IPS-NIHi11 (cell line): ENCODE measurements at places on chromosomes 5 and 9.
A peak's percentile ranks its signal among the peaks of the same experiment; 100 is the strongest.

DNA sequence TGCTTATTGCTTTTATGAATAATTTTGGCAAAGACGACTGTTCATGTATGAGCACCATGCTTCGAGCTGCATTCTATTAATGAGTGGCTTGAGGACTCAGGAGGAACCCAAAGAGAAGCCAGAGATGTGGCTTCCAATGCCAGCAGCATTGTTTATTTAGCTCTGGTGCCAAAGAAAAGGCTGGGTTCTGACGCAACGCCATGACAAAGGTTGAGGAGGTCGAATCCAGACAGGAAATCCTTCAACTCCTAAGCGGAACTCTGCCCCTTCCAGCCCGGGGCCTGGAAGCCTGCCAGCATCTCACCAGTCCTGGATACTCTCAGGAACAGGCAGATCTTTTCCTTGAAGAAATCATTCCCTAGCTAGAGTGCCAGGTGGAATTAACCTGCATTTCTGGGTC lies 104.4 kb downstream of the ARHGAP26 start:
- no peak for DNase-seq

DNA sequence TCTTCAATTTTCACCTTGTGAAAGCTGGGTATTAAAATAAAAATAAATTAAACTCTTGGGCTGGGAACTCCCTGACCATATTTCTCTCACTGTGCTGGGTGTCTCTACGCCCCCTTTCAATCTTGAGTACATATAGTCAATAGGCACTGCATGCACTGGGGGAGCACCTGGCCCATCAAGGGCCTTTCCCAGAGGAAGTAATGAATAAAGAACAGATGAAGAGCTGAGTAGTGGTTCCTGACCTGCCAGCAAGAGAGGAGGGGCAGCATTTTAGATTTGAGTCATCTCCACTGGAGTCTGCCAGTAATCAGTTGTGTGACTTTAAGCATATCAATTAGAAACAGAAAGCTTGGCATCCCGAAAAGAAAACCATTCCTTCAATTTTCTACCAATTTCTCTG lies 6.2 kb downstream of the MAPKAP1 start:
- DNase-seq, result peak; percentile 19

DNA sequence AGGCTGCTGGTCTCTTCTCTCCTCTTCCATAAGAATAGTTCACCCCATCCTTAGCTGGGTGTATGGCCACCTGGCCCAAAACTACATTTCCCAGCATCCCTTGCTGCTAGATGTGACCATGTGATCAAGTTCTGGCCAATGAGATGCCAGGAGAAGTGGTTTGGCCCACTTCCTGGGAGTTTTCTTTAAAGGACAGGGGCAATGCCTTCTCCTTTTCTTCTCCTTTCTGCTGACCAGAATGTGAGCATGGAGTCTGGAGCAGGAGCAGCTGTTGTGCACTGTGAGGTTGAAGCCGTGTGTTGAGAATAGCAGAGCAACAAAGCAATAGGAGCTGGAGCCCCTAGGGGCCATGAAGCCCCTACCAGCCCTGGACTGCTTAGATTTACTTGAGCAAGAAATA lies 36.8 kb downstream of the C9orf50 start:
- peak; percentile 84 for DNase-seq

- DNase-seq, result no peak
Measured at GRCh38 chr5:130289132-130290088, 385.1 kb downstream of the CHSY3 start.

- DNase-seq, result no peak
Measured at GRCh38 chr5:160221082-160221481, 8.2 kb upstream of the FABP6 start.

DNA sequence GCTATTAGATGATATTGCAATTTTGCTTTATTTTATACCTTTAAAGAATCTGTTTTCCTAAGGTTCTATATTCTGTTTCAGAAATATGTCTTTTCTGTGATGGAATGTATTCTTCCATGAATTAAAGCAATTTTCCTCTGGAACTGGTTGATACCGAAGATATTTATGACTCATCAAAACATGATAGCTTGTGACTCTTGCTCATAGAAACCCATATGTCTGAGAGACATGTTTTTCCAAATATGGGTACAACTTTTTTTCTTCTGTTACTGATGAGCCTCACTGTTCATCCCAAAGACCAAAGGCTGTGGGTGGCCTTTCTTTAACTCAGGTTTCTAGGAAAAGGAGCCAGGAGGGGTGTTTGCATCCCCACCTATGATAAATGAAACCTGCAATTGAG lies 126.1 kb upstream of the PAPPA start:
- no peak for DNase-seq

GRCh38 chr5:169804861-169805260 lies 167.8 kb downstream of the DOCK2 start:
- no peak for DNase-seq

DNA sequence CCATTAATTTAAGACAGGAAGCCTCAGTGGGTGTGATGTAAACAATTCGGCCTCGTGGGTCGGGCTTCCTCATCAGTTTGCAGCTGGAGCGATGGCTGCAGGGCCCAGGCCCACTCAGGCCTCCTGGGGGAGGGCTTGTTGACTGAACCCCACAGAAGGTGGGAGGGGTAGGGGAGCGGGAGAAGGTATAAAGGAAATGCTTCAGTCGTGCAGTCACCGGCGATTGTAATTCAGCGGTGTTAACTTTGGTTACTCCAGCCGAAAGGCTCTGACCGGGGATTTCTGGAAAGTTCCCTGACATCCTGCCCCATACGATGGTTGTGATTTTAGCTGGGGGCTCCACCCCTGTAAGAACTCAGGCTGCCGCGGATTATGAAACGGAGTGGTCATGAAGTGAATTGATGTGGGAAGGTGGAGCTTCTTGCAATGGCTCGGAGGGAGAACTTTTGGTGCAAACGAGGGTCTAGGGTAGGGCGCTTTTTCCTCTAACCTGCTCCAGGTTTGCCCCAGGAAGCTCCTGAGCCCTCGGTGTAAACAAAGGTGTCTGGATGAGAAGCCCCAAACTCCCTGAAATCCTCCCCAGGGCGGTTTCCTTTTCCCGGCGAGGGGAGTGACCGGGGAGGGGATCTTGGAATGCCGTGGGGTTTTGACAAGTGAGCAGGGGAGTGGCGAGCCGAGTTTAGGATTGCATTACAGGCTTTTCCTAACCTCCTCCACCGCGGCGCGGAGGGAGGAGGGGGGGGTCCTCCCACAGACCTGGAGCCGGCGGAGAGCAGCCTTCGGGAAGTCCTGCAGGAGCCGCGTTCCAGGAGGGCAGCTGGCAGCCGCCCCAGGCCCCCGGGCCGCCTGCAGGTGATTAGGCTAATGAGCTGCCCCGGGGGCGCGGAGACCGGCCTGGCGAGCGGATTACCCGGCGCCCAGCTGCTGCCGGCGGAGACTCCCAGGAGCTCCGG lies 215.5 kb downstream of the PDZD2 start:
- DNase-seq, result peak; percentile 74

- no peak for DNase-seq
Measured at GRCh38 chr9:3214741-3215140, 311.1 kb downstream of the RFX3 start.

DNA sequence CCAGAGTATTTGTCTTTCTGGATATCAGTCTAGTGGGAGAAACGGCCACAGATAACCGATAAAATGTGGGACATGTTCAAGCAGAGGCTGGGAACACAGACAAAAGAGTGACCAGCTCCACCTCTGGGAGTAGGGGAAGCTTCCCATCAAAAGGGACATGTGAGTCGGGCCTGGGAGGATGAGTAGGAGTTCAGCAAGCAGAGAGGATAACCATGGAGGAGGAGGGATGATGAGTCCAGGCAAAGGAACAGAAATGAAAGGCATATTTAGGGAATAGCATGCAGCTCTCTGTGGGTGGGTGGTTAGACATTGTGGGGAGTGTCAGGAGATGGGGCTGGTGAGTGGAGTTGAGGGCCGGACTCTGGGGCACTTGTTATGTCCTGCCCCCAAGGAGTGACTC lies 61.5 kb downstream of the ERGIC1 start:
- no peak for DNase-seq

DNA sequence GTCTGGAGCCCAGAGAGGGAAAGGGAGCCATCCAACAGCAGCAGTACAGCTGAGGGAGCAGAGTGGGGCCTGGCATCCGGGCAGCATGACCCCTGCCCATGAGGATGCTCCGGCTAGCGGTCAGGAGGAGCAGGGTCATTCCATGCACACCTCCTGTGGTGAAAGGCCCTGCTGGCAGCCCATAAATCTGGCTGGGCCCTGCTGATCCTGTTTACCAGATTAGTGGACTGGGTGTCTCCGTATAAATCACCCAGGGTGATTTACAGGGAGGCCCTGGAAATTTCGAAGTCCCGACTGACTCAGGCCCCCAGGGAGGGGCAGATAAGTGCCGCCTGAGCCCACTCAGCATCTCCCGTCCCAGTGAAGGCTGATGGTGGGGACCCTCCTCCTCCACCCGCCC lies 117.6 kb upstream of the HAND1 start:
- no peak for DNase-seq

GRCh38 chr5:40754381-40755092 lies 1.2 kb downstream of the TTC33 start:
- DNase-seq, result no peak

DNA sequence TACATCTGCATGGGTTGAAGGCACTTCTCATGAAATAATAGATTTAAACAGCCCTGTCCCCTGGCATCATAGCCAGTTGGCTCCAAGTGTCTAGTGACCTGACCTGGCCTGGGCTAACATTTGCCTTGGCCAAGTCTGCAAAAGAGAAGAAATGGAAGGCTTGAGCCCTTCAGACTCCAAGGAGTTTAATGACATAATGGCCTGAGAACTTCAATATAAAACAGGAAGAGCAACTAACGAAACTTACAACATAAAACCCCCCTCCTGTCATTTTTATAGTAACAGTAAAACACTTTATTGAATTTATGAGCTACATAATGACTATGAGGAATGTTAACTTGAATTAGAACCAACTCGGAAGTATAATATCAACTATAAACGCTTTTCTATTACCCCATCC lies 218.8 kb upstream of the TBCA start:
- DNase-seq, result no peak

DNA sequence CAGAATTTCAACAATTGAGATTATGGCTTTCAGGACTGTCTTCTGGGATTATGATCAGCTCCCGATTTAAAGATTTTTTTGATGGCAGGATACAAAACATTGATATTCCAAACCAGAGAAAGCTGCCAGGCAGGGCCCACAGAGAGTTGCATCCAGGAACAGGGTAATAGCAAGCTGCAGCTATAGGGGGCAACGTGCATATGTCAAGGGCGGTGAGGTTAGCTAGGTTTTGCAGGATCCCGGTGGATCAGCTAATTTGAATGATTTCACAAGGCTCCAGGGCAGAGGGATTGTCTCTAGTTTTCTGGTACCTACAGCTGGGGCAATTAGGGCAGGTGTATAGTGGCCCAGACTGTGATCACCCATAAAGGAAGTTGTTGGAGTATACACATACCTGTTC lies 339.4 kb downstream of the CHSY3 start:
- DNase-seq, result peak; percentile 31

GRCh38 chr9:91882627-91883026 lies 67.4 kb downstream of the ROR2 start:
- DNase-seq, result no peak

- no peak for DNase-seq
Measured at GRCh38 chr5:154677921-154678320, 77.3 kb upstream of the LARP1 start.

DNA sequence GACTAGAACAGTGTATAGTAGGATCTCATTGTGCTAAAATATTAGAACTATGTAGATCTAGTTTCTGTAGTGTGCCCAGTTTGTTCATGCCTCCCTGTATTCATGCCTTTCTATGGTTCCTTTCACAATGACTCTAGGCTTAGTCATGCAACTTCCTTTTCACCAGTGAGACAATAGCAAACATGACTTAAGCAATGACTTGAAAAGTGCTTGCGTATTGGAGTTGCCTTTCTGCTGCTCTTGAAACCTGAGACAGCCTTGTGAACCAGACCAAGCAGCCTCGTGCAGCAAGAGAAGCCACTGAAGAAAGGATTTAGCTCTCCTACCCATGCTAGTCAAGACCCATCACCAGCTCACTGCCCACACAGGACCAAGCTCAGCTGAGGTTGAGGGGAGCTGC lies 294.5 kb upstream of the TAS2R1 start:
- DNase-seq, result no peak

- peak; percentile 57 for DNase-seq
Measured at GRCh38 chr5:6759401-6759800, 46.2 kb downstream of the TENT4A start.

- DNase-seq, result no peak
Measured at GRCh38 chr9:135680056-135680455, 16.9 kb downstream of the LCN9 start.

DNA sequence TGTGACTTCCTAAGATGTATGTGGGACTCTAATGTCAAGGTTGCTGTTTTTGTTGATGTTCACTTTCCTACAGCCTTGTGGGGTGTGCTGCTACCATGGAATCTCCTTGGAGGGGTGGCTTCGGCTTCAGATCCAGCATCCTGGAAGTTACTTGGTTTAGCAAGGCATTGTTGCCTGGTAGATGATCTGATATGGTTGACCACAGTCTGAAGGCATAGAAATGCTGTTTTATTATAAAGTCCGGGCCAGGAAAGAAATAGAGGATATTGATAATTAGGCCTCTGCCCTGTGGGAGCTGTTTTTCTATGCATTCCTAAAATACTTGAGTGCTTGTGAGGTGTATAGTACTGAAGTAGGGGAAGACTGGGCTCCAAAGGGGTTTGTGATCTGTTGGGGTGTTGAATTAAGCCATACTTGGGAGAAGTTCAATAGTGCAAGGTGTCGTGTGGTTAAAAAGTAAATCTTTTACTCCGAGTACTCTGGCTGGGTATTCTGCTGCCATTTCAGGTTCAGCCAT lies 27.3 kb upstream of the CREBRF start:
- no peak for DNase-seq

- DNase-seq, result no peak
Measured at GRCh38 chr5:33162057-33162456, 278.7 kb upstream of the TARS1 start.

- no peak for DNase-seq
Measured at GRCh38 chr5:17832949-17833745, 198.9 kb downstream of the TAF11L14 start.
